ENCODE measurements at places on chromosomes 7 and 10. TPM values are rescaled to one million over a fixed set of nuclear protein-coding genes. Genes with fewer than 3 reads are reported as not detected.

- H3K4me3 ChIP-seq, result no peak overlapping the region
- DNase-seq, result no peak
- H3K27ac ChIP-seq, result no peak overlapping the region
- no peaks in the 10 kb centered on the region for H3K27me3 ChIP-seq
- H3K4me1 ChIP-seq, result no peaks in the 10 kb centered on the region
These were observed 38.2 kb downstream of the NRBF2 start for GRCh38 chr10:63171255-63171855.

- H3K27me3 ChIP-seq, result no peaks in the 10 kb centered on the region
- H3K4me3 ChIP-seq, result no peak overlapping the region
- no peak overlapping the region for H3K27ac ChIP-seq
- H3K36me3 ChIP-seq, result no peaks in the 10 kb centered on the region
- no peaks in the 10 kb centered on the region for H3K4me1 ChIP-seq
These were observed 333.4 kb downstream of the SH2D4B start for GRCh38 chr10:80871083-80871482.

DNA sequence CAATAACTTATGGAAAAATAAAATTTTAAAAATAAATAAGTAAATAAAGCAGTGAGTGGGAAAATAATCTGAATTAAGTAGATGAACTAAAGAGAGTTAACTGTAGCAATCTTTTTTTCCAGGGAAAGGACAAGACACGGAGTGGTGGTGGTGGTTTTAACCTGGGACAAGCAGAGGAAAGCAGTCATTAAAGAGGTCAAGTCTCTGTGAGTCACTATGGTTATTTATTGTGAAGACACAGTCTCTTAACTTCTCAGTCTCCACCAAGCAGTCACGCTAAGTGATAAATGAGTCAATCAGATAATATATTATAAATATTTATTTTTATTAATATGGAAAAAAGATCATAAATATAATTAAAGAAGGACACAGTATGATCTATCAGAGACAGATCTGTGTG, 228.1 kb upstream of the MEOX2 start:
- no peak for DNase-seq
- no peaks in the 10 kb centered on the region for H3K4me1 ChIP-seq
- no peak overlapping the region for H3K27ac ChIP-seq
- H3K27me3 ChIP-seq, result no peaks in the 10 kb centered on the region

DNA sequence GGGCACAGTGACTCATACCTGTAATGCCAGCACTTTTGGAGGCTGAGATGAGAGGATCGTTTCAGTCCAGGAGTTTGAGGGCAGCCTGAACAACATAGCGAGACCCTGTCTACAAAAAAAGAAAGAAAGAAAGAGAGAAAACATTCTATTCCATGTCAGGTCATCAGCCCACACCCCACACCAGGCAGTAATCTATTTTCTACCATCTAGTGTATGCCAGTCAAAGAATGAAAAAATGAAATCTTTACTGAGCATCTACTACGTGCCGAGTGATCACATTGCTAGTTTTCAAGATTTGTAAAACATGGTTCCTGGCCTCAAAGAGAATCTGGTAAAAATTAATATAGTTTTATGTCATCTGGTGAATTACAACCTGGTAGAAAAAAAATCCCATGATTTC, 3.1 kb upstream of the EPHB4 start:
- H3K27ac ChIP-seq, result peak overlapping the region; percentile 23
- no peaks in the 10 kb centered on the region for H3K27me3 ChIP-seq
- no peaks in the 10 kb centered on the region for H3K36me3 ChIP-seq
- DNase-seq, result no peak
- H3K4me3 ChIP-seq, result no peak overlapping the region

- H3K27ac ChIP-seq, result no peak overlapping the region
- no peaks in the 10 kb centered on the region for H3K4me1 ChIP-seq
- H3K27me3 ChIP-seq, result no peaks in the 10 kb centered on the region
- H3K4me3 ChIP-seq, result no peak overlapping the region
- H3K36me3 ChIP-seq, result no peaks in the 10 kb centered on the region
- no peak for DNase-seq
These were observed 859.8 kb downstream of the LRMDA start for GRCh38 chr10:76291175-76291574.

- no peaks in the 10 kb centered on the region for H3K27me3 ChIP-seq
- peak; percentile 52 for DNase-seq
- no peaks in the 10 kb centered on the region for H3K36me3 ChIP-seq
- no peaks in the 10 kb centered on the region for H3K4me1 ChIP-seq
These were observed 550.8 kb downstream of the IPMK start for GRCh38 chr10:57716884-57717283.

DNA sequence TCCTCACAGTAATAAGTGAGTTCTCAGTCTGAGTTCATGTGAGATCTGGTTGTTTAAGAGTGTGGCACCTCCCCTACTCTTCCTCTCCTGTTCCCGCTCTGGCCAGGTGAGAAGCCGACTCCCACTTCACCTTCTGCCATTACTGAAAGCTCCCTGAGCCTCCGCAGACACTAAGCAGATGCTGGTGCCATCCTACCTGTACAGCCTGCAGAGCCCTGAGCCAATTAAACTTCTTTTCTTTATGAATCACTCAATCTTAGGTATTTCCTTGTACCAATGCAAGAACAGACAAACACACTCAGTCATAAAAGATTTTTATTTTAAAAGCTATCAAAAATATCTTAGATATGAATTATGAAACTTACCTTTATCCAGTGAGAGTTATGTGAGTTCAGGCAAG, 39.5 kb upstream of the PFKP start:
- no peak for DNase-seq
- H3K4me1 ChIP-seq, result no peaks in the 10 kb centered on the region
- no peaks in the 10 kb centered on the region for H3K27me3 ChIP-seq

GRCh38 chr10:114940735-114941134, 2.7 kb downstream of the TRUB1 start:
- H3K4me1 ChIP-seq, result peaks cover 6% of the 10 kb centered on the region
- no peak overlapping the region for H3K4me3 ChIP-seq
- no peaks in the 10 kb centered on the region for H3K27me3 ChIP-seq
- DNase-seq, result no peak
- peaks cover 15% of the 10 kb centered on the region for H3K36me3 ChIP-seq

DNA sequence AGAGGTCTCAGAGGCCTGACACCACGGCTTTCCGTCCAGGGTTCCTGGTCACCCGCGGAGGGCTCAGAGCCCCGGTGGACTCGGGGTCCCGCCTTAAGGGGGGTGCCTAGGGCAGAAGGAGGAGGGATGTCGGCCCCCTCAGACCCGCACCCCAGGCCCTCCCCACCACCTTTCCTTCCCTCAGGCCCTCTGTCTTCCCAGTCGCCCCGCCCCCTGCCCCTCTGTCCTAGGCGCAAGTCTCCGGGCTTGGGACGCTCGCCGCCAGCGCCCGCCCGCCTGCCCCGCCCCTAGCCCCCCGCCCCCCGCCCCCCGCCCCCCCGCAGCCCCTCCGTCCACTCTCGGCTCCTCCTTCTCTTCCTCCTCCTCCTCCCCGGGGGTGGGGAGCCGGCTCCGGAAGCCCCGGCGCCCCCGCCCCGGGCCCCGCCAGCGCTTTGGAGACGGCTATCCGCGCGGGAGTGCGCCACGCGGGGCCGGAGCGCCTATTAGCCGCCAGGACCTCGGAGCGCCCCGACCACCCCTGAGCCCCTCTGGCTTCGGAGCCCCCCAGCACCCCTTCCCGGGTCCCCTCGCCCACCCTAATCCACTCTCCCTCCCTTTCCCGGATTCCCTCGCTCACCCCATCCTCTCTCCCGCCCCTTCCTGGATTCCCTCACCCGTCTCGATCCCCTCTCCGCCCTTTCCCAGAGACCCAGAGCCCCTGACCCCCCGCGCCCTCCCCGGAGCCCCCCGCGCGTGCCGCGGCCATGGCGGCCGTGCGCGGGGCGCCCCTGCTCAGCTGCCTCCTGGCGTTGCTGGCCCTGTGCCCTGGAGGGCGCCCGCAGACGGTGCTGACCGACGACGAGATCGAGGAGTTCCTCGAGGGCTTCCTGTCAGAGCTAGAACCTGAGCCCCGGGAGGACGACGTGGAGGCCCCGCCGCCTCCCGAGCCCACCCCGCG, at the start of gene AEBP1:
TSS of gene AEBP1 (plus strand) at position 423 of the 937 bp plus-strand sequence. CDS start at position 744, 321 bp downstream.
- peak within 1 kb of the TSS; percentile 87 for H3K4me3 ChIP-seq
- peaks cover 9% of the 10 kb centered on the region for H3K27me3 ChIP-seq
- no peaks in the 10 kb centered on the region for H3K36me3 ChIP-seq

DNA sequence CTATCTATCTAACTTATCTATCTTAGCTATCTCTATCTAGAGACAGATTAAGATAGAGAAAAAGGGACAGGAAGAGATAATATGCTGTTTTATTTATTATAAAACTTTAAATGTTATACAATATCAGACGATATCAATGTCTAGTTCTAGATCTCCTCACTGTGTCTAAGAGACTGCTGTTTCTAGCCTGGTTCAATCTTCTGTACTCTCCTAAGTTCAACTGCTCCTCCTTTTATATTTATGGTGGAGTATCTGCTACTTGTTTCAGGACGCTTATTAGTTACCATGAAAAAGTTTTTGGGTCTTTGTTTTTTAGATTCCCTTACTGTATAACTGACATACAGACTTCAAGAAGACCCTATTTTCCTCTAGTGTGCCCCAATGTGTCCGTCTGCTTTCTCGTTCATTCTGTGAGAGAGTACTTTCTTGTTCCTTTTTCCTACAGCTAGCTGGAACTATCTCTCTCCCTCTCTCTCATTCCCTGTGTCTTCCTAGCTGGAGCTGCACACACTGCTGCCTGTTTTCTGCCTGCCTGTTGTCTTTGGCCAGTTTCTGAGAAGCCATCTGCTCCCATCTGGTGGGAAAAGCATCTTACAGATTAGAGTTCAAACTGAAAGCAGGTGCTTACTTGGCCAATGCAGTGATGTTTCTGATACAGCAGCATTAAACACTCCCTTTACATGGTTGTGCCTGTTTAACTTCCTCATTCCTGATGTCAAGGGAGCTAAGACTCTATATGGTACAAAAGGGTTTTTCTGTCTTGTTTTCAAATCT, 49.4 kb upstream of the ARL4A start:
- no peaks in the 10 kb centered on the region for H3K27me3 ChIP-seq
- H3K4me1 ChIP-seq, result no peaks in the 10 kb centered on the region
- no peak overlapping the region for H3K27ac ChIP-seq
- no peak overlapping the region for H3K4me3 ChIP-seq

- no peak overlapping the region for H3K27ac ChIP-seq
- no peaks in the 10 kb centered on the region for H3K27me3 ChIP-seq
- no peaks in the 10 kb centered on the region for H3K36me3 ChIP-seq
- no peak overlapping the region for H3K4me3 ChIP-seq
These were observed 36.2 kb upstream of the CFAP46 start for GRCh38 chr10:132978542-132978941.

DNA sequence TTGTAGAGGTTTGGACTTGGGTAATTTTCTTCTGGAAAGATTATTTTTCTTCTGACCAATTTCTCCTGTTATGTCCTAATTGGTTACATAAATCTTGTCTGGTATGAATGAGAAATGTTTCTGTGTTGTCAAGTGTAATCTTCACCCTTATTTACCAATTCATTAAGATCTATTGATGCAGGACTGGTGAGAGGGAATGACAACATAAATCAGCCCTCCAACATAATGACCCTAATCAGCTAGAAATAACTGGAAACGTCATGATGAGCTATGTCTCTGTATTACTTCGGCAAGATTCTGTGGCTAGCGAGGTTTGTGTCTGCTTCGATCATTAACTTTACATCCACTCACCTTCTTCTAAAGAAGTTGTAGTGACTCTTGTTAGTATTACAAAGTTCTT, 3.5 kb downstream of the FOXP2 start:
- H3K4me1 ChIP-seq, result peaks cover 24% of the 10 kb centered on the region
- no peak for DNase-seq
- H3K36me3 ChIP-seq, result no peaks in the 10 kb centered on the region
- H3K27me3 ChIP-seq, result no peaks in the 10 kb centered on the region
- no peak overlapping the region for H3K27ac ChIP-seq

GRCh38 chr7:99002827-99003212, 124.5 kb downstream of the TRRAP start:
- no peak for DNase-seq
- no peaks in the 10 kb centered on the region for H3K4me1 ChIP-seq
- H3K27ac ChIP-seq, result no peak overlapping the region
- no peak overlapping the region for H3K4me3 ChIP-seq
- peaks cover 6% of the 10 kb centered on the region for H3K36me3 ChIP-seq

GRCh38 chr7:52830801-52831200, 204.6 kb upstream of the POM121L12 start:
- H3K36me3 ChIP-seq, result no peaks in the 10 kb centered on the region
- no peak overlapping the region for H3K27ac ChIP-seq
- DNase-seq, result no peak
- no peak overlapping the region for H3K4me3 ChIP-seq

GRCh38 chr7:8640671-8641070, 207.3 kb downstream of the NXPH1 start:
- DNase-seq, result no peak
- no peak overlapping the region for H3K27ac ChIP-seq
- H3K27me3 ChIP-seq, result no peaks in the 10 kb centered on the region
- H3K4me1 ChIP-seq, result peaks cover 26% of the 10 kb centered on the region

DNA sequence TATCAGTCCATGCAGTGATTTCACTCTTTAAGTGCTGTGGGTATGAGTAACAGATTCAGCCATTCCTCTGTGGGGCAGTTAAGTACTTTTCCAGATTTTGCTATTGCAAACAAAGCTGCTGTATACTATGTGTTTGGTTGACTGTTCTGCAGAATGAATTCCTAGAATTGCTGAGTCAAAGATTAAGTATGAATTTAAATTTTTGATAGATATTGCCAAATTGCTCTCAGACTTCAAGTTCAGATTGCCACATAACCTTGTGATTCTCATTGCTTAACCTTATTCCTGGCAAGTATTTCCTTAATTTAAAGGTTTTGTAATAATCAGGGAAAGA, 21.6 kb upstream of the SAR1A start:
- no peak for DNase-seq
- no peaks in the 10 kb centered on the region for H3K4me1 ChIP-seq
- no peak overlapping the region for H3K4me3 ChIP-seq
- H3K27ac ChIP-seq, result no peak overlapping the region
- H3K27me3 ChIP-seq, result no peaks in the 10 kb centered on the region

GRCh38 chr7:66076462-66077329, 1.1 kb downstream of the ASL start:
- H3K27ac ChIP-seq, result no peak overlapping the region
- no peak for DNase-seq
- H3K36me3 ChIP-seq, result no peaks in the 10 kb centered on the region
- H3K4me3 ChIP-seq, result peak overlapping the region; percentile 94
- H3K4me1 ChIP-seq, result no peaks in the 10 kb centered on the region

GRCh38 chr10:22534849-22535604, 179.4 kb downstream of the PIP4K2A start:
- H3K4me1 ChIP-seq, result no peaks in the 10 kb centered on the region
- peaks cover 16% of the 10 kb centered on the region for H3K36me3 ChIP-seq
- no peak for DNase-seq
- no peak overlapping the region for H3K4me3 ChIP-seq
- H3K27me3 ChIP-seq, result no peaks in the 10 kb centered on the region

MMRN2 gene
- 1.0 TPM for total RNA-seq

CNPY1 gene
- total RNA-seq, result 0.31 TPM

ANXA8L1 gene
- not detected for total RNA-seq

HDAC9 gene
- 11.0 TPM for total RNA-seq

ACHE gene
- 3.7 TPM for total RNA-seq

HOXA10 gene
- total RNA-seq, result not detected

APBB1IP gene
- 0.14 TPM for total RNA-seq

ABCB1 gene
- total RNA-seq, result 1.2 TPM

EPDR1 gene
- 13.8 TPM for total RNA-seq

Measured in GM23338 (cell line).